RWPE2 (cell line): ENCODE measurements at places on chromosomes 3 and 15.
A peak's percentile ranks its signal among the peaks of the same experiment; 100 is the strongest.

DNA sequence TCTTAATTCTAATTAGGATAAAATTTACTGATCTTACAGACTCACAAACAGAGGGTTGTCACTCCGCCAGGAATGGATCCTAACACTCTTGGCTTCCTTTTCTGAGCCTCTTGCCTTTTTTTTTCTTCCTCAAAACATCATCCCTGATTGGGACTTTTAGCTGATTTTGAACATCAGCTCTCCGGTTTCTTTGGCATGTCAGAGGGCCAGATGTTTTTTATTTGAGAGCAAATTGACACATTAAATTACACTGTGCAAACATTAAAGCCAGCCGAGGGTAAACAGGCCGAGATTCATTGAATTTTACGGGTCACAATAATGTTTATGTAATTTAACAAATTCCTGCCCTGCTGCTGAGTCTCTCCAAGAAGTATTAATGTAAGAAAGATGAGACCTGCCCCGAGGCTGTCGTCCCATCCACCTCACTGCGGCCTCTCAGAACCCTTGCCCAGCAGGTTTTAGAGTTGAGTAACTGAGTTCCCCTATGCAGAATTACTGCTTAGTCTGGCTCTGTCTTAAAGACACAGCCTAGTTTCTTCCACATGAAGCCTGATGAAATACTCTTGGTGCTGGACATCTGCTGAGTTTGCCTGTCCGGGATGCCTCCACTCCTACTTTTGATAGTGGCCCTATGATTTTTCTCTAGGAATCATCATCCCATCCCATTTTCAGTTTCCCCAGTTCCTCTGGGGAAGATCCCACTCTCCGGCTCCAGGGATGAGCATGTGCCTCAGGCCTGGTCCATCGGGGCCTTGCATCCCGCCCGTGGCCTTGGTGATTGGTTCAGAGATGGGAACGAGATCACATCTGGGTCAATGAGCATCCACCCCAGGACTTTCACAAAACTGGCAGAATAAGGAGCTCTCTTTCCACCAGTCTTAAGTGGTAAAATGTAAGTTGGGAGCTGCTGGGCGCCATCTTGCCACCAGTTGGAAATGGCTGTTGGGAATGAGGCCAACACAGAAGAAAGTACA lies 226.6 kb upstream of the TLE3 start:
- peak; percentile 90 for DNase-seq

DNA sequence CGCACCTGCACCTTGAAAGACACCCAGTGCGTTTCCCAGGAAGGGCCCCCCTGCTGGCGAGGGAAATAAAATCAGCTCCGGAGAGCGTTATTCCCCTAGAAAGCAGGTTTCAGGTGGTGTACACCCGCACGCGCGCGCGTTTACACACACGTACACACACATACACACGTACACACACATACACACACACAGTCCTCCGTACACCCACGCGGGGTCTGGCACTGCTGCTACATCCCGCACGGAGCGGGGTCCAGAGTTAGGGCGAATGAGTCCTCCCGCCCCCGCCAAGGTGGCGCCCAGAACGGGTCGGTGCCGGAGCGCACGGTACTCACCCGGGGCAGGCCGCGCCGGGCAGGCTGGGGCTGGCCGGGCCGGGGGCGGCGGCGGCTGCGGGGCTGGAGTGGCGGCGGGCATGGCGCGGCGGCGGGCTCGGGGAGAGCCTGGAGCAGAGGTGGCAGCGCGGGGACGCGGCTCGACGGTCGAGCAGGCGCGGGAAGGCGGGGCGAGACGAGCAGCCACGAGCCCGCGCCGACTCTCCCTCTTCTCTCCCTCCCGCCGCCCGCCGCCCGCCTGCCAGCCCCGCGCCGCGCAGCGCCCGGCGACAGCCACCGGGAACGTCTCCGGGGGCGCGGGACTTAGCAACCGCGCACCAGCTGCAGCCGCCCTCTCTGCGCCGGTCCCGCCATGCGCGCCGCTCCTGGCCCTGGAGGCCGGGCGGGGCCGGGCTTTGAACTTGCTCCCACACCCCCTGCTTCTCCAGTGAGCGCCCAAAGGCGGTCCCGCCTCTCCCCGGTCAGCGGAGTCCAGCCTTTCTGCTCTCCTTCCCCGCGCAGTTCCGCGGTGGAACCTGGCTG lies at the start of gene DCLK3:
DCLK3 (minus strand) TSS at position 704 of the 854 bp plus-strand sequence; CDS start at position 414, 290 bp downstream.
- no peak for DNase-seq

- no peak for DNase-seq
These were observed 131.0 kb upstream of the TOPAZ1 start for GRCh38 chr3:44110648-44111047.

- DNase-seq: no peak
These were observed 283.0 kb downstream of the CHST2 start for GRCh38 chr3:143402602-143403001.

- no peak for DNase-seq
These were observed 64.3 kb upstream of the GOLGA8B start for GRCh38 chr15:34647569-34648293.

GRCh38 chr3:16484216-16484615 lies 29.3 kb downstream of the RFTN1 start:
- DNase-seq: no peak

DNA sequence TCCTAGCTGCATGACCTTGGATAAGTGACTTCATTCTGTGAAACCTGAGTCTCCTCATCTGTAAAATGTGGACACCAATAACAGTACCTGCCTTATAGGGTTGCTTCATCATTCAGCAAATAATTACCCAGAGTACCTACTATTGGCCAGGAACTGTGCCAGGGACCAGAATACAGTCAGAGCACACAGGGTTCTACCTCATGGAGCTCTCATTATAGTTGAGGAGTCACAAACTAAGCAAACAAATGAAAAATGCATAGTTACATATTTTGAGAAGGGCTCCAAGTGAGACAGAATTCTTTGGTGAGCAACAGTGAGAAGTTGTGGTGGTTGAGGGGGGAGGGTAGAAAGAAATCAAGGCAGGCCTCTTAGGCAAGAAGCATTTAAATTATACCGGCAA lies 308.6 kb upstream of the WNT5A start:
- DNase-seq: no peak

DNA sequence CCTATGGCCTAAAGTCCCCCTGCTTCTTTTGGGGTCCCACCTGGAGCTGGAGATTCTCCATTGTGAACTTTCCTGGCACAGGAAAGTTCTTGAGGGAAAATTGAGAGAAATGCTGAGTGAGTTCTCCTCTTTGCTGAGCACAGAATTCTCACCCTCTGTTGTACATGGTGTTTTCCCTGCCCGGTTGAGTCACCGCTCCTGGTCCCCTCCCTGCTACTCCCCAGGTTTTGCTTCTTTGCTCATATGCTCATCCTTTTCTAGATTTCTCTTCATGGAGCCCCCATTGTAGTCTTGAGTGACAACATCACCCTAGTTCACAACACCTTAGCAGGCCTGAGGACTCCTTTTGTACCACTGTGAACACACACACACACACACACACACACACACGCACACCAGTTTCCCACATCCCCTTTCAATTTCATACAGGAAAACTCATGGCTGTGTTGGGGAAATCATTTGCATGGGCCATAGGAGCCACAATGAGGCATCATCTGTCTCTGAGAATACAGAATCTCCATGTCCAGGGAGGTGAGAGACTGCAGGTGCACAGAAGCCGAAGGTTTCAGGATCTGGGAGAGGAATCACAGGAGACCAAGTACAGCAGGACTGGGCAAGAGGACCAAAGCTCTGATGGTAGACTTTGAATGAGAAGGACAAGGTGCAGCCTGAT lies 585.3 kb downstream of the GOLGA6L6 start:
- DNase-seq: no peak

GRCh38 chr3:120487191-120487650 lies 36.4 kb upstream of the FSTL1 start:
- DNase-seq: no peak

DNA sequence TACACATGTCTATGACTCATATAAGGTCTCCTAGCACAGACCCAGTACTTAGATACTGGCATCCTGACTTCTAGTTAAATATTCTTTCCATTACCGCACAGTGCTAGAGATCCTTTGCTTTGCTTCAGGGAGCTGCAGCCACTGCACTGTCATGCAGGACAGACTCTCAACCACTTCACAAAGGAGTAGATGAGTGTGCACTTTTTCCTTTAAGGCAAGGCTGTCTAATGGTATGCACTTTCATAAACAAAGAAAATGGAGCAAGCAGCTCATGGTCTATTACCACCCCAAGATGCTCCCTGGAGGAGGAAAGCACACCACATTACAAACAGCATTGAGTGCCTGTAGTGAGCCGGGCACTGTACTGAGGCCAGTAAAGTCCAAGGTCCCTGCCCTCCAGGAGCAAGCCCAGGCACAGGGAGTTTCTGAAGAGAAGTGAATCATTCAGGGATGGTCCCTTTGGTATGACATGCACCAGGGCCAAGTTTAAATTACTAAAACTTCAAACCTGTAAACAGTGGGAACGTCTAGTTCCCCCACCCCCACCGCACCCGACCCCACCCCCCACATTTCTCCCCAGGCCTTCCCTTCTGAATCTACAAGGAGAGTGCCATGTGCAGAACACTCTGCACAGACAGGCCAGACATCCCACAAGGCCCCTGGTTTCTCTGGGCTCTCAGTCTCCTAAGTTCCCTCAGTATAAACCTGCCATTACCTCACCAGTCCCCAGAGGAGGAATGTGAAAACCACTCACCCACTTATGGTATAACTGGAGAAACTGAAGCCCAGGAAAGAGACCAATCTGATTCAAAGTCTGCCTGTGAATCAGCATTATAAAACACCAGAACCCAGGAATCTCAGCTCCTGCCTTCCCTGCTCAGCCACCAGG lies 107.8 kb upstream of the BCL6 start:
- no peak for DNase-seq

DNA sequence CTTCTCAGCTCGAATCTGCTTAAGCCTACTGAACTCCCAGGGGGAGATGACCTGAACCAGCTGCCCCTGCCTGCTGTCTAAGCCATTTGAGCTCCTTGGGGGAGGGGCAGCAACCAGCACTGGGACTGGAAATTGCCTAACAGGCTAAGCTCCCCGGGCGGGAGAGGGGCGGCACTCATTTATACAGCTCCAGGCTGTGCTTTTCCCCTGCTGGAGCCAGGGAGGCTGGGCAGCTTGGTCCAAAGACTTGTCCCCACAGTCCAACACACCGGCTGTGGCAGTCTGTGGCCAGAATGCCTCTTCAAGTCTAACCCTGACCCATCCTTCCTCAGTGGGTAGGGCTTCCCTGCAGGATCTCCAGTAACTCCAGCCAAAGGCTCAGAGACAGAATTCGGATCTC lies 1241.5 kb downstream of the ROBO2 start:
- no peak for DNase-seq

- no peak for DNase-seq
These were observed 1.3 kb downstream of the DNAH1 start for GRCh38 chr3:52317208-52318000.

DNA sequence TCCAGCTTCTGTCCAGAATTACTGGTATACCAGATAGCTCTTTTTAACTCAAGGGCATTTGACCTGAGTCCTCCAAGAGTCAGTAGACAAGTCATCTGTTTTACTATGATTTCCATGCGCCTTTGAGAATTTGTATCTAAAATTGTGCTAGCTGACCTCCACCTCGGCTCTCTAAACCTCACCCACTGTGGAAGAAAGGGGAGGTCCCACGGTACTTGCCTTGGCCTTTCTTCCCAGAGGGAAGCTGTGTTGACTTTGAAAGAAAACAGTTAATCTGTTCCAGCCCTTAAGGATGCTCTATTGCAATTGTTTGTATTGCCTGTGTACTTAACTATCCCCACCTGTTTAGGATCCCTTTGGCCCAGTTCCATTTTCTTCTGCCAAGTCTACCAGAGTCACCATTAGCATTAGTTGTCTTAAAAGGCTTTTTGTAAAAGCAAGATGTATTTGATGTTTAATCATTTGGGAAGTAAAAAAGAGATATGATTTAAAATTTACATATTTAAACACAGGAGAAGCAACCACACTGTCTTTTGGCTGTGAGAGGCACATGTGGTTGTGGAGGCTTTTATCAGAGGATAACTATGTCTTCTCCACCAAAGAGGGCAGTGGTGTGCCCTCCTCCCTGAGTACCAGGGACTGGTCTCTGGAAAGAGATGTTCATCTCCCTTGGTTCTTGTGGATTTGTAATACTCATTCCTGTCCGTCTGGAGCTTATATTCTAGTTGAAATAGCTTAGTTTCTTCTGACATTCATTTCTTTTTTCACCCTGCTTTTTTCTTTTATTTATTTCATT lies 88.8 kb downstream of the CRTC3 start:
- DNase-seq: no peak

GRCh38 chr15:75758071-75758872 lies 45.6 kb upstream of the CSPG4 start:
- peak; percentile 92 for DNase-seq

- no peak for DNase-seq
These were observed 194.9 kb upstream of the EPHA6 start for GRCh38 chr3:96619475-96619874.

- DNase-seq: no peak
These were observed 60.9 kb upstream of the DCBLD2 start for GRCh38 chr3:98962189-98962930.

GRCh38 chr3:138433892-138434275 lies 532 bp upstream of the ESYT3 start:
- no peak for DNase-seq

- no peak for DNase-seq
These were observed at the start of gene SPSB4 for GRCh38 chr3:141050576-141051442. TSS of gene SPSB4 (plus strand) at chr3:141051347. CDS start at chr3:141066105, 14,758 bp downstream.
